Nucleus accumbens (tissue), 56 donors: ENCODE measurements at places on chromosomes 1 and 21.

GRCh38 chr21:38323721-38324531, 67.1 kb downstream of the KCNJ15 start:
- DNase-seq: no peak

DNA sequence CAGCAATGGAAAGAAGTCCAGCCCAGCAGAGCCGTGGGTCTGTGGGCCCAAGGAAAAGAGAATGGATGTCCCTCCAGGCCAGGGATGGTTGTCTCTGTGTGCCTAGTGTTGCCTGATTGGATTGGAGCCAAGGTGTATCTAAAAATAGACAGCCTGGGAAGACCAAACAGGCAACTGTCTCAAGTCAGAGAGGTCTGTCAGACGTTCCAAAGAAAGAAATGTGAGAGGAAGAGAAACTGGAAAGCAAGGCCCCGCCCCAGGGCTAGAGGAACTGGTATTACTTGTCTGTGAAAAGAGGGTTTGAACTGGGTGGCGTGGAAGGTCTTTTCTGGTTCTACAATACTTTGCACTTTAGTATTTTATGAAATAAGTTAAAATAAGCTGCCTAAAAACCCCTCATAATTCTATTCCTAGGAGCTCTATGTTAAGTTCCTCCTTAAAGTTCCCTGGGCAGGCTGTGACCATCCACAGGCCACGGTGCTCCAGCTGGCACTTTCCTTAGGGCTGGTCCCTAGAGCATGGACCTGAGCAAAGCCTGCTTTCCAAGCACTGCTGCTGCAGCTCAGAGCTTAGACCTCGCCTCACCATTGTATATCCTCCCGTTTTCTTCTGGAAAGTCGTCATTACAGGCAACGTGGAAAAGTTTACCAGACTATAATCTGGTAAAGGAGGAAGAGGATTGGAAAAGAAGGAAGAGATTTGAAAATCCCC, 151.6 kb downstream of the DISC1 start:
- no peak for DNase-seq

GRCh38 chr1:230563591-230563990, 78.7 kb upstream of the COG2 start:
- no peak for DNase-seq

GRCh38 chr21:36156815-36157670, at the start of gene DOP1B:
Gene DOP1B (plus strand): TSS chr21:36156824. CDS start chr21:36164734, 7,910 bp downstream.
- DNase-seq: no peak

GRCh38 chr1:248714248-248714647, 11.7 kb upstream of the OR14I1 start:
- DNase-seq: no peak

DNA sequence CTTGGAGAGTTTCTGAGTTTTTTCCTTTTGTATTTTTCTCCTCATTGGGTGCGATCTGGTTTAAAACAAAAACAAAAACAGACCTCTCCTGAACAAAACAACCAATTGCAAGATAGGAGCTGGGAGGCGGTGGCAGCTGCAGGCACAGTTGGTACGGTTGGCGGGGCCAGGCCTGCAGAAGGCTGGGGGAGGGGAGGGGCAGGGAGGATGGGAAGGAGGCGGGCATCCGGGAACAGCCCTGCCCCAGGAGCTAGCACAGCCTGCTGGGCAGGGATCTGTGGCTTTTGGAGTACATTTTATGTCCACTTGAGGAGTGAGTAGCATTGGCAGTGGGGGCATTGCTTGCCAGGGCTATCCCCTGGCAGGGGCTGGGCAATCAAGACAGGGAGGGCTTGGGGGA, 5.2 kb downstream of the CAPN9 start:
- peak; percentile 73 for DNase-seq

DNA sequence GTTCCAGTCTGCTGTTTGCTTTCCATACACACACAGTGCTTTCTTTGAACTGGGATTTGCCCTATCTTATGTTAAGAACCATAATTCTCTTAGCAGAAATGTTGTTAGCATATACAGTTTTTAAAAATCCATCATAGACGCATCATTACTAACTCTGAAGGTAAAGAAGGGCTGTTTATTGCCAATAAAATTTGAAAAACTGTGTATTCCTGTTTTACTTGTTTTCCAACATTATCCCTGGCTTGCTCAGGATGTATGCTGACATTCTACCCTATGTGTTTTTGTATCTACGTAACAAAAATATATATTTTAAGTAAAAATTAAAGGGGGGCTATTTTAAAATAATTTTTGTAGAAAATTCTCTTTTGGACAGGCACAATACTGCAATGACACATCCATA, 857.2 kb downstream of the BRINP3 start:
- no peak for DNase-seq

- DNase-seq: no peak
Measured at GRCh38 chr1:222373831-222374602, 173.9 kb downstream of the HHIPL2 start.

DNA sequence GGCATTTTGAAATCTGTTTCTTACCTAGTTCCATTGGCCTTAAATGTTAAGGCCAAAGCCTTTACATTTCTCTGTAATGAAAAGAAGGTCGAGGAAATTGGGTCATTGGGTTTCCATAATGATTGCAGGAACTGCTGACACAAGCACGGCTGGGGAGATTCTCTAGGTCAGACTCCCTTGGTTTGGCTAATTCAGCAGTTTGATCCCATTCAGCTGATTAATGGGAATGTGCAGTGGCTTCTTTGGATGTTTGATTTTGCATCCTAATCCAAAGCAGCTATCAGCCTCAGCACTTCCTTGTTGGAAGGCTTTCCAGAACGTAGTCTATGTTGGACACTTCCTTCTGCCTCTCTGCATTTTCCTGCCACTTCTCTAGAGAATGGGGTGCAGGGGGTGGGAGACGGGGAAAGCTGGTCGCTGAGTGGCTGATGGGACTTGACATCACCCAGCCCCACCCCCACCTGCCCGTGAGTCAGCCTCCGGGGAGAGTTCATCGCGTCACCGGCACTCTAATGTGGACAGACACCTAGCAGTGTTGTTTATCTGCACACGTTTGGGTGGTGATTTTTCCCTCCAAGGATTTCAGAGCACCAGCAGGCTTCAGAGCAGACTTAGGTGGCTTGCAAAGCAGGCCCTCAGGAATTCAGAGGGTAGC, 5.4 kb downstream of the PSEN2 start:
- DNase-seq: no peak

DNA sequence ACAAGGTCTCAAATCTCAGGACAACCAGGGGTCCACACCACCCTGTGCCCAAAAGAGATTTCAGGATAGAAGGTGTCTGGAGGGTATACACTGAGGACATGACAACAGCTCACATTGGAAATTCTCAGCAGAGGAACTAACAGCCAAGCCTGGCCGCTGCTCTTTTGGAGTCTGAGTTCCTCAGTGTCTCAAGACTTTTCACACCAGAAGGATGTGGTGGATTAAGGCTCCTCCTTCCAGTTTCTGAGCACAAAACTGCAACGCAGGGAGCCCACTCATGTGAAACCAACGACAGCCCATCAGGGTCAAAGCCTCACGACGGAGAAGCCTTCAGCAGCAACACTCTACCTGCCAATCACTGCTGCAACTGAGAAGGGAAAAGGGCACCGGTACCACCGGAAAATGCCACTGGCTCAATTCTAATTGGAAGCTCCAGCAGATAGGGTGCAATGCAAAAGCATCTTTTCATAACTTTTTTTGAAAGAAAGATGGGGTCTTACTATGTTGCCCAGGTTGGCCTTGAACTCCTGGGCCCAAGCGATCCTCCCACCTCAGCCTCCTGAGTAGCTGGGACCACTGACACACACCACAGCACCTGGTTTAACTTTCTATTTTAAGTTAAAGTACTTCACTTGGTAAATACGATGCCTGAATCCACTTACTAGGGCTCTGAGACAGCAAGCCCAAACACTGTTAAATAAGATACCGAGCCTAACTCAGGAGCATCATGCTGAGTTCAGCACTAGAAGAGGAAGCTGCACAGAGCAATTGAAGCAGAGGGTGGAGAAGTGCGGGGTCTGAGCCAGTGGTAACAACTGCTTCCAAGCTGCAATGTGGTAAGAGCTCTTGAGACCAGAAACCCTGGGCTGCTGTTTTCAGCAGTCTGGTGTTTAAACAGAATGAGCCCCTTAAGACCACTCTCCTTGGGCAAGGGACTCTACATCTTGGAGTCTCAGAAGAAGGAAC, 7.8 kb downstream of the CAPZB start:
- DNase-seq: no peak

- no peak for DNase-seq
Measured at GRCh38 chr1:219324629-219325367, 151.1 kb downstream of the LYPLAL1 start.

DNA sequence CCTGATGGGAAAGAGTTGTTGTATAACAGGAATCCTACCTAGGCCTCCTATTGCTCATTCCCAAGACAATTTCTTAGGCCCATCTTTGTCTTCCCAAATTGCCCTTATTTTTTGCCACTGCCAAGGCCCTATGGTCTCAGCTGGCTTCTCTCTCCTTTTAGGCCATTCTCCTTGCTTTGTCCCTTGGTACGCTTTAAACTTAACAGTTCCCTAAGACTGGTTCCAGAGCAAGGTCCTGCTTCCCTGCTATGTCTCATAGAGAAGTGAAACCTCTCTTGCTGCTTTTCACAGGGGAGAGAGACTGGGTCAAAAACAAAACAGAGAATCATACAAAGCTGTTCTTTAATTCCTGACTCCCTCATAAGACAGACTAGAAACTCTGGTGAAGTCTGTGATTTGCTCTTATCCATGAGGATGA, 77.1 kb downstream of the XCL2 start:
- DNase-seq: no peak

DNA sequence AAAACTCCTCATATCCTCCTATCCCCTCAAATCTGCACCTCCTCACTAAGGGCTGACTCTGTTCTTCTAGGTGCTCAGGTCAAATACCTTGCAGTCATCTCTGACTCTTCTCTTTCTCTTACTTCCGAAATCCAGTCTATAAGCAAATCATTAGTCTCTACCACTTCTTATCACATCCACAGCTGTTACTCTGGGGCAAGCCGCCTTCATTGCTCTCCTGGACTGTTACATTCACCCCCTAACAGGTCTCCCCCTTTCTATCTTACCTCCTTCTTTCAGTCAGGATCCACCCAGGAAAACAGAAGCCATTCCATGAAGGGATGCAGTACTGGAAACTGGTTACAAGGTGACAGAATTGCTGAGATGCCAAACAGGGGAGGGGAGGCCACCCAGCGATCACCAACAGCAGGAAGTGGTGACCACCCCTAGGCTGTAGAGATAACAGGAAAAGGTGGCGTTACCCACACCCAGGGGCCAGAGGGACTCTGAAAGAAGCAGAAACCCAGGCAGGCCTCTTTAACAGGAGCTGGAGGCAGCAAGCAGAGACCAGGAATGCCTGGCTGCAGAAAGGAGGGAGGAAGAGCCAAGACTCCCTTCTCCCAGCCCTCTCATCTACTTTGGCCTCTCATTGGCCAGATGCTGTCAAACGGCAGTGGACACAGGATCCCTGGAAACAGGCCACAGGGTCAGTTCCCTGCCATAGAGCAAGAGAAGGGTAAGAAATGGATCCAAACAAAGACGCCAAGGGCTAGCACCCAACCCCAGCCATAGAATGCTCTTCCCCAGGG, 55.5 kb upstream of the FOXO6 start:
- DNase-seq: no peak

DNA sequence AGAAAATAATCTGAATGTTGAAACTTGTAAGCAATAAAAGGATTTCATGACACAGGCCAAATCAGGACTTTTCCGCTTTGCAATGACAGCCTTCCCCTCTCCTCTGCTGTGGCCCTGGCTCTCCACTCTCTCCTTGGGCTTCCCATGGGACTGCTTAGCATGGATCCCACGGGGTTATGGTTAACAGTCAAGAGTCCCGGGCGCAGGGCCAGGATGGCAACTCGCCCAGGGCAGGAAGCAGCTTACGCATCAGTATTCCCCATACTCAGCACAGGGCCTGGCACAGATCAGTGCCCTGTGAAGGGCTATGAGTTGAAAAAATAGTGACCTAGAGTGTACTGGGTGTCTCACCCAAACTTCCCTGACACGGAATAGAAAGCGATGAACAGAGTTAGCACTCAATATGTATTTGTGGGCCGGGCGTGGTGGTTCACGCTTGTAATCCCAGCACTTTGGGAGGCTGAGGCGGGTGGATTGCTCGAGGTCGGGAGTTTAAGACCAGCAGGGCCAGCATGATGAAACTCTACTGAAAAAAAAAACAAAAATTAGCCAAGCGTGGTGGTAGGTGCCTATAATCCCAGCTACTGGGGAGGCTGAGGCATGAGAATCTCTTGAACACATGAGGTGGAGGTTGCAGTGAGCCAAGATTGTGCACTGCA, 29.1 kb upstream of the GRHL3 start:
- DNase-seq: peak; percentile 86

- DNase-seq: no peak
Measured at GRCh38 chr1:218380125-218380977, 35.2 kb downstream of the TGFB2 start.

- DNase-seq: no peak
Measured at GRCh38 chr1:1534401-1535154, 5.8 kb downstream of the TMEM240 start.

DNA sequence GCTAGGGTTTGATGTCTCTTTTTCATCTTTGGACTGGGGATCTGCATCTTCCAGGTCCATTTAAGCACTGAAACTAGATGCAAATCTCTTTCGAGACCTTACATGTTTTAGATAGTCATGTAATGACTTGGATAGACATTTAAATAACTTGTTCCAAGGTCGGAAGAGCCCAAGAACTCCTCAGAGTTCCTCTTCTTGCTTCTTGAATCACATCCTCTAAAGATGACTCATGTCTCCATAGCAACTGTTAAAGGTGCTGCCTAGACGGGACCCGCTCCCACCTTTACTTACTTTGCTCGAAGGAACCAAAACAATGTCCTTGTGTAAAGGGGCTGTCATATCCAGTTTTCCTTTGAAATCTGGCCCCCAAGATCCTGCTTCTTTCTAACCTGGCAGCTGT, 130.0 kb downstream of the EDEM3 start:
- DNase-seq: no peak

GRCh38 chr1:114453361-114453784, 57.6 kb downstream of the TRIM33 start:
- no peak for DNase-seq

DNA sequence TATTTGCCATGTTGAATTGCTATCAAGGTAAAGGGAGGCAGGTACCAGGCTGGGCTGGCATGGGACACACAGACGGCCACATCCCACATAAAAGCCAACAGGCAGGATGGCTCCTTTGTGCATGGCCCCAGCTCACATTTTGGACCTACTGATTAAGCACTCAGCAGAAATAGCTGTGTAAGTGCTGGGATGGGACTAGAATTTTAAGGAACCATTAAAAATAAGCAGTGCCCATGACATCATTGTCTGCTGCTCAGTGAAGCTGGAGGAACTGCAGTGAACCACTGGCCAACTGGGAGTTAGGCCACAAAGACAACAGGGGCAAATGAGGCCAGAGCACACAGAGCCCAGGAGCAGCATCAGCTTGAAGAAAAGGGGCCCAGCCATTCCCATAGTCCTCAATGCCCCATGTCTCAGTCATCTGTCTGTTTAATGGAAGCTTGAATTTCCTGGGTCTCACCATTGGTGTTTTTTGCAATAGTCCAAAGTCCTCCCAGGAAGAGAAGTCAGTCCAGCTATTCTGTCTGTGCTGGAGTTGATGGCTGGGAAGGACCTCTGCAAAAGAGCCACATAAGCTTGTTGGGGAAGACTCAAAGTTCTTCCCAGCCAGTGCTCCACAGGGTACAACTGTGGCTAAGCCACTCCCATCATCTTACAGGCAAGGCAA, 45.3 kb upstream of the TNR start:
- DNase-seq: no peak
